Stimulated activated CD4-positive, alpha-beta T cell treated with anti-CD3 and anti-CD28 coated beads, TNF-alpha, amount 100 ng/mL, for 24 hours (primary cell): ENCODE measurements at places on chromosomes 11 and 22.

DNA sequence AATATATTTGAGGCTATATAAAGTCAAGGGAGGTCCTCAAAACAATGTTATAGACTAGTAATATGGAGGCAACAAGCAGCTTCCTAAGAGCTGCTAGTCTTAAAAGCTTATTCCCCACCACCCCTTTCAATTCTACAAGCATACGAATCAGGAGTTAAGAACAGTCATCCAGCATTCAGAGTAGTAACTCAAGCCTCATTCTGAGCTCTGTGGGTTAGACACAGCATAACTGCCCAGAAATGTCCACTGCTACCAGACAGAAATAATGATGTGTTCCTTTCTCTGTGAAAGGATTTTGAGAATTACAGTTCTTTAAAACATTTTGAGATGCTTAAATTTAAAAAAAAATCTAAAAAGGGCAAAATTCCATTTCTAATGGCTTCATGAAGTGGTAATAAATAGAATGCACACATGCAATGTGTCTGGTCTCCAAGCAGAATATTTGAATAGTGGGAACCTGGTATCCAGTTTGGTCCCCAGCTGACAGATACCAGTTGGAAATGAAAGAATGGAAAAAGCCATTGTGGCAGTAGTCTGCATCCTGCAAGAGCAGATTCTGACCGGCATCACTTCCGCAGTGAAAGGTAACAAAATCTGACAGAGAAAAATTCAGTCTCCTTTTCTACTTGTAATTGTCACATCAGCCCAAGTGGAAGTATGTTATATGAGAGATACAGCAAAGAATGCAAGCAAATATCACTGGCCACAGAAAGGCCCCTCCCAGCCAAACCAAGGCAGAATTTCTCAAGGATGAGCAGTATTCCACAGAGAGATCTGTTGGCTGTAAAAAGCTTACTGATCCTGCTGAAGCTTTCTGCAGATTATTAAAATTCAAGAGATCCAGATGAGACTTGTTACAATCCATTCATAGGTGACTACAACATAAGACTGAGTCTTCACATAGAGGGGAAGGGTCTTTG is 310.8 kb upstream of the PITPNB start:
- no peak for DNase-seq

- DNase-seq = no peak
Measured at GRCh38 chr11:115324581-115325432, 179.4 kb downstream of the CADM1 start.

DNA sequence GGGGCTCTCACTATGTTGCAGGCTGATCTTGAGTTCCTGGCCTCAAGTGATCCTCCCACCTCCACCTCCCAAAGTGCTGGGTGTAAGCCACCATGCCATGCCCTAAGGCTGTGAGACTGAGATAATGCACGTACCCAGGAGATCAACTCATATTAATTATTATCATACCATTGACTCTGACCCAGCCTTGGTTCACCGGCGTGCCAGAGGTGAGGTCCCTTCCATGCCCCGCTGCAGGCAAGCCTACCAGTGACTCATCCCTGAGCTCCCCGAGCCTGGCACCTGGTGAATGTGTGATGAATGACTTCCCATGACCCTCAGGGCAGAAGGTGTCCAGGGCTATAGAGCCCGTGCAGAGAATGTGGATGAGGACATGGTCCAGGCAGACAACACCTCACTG is 12.1 kb downstream of the GAL3ST1 start:
- no peak for DNase-seq

- no peak for DNase-seq
Measured at GRCh38 chr11:44621784-44622183, 56.3 kb downstream of the CD82 start.

DNA sequence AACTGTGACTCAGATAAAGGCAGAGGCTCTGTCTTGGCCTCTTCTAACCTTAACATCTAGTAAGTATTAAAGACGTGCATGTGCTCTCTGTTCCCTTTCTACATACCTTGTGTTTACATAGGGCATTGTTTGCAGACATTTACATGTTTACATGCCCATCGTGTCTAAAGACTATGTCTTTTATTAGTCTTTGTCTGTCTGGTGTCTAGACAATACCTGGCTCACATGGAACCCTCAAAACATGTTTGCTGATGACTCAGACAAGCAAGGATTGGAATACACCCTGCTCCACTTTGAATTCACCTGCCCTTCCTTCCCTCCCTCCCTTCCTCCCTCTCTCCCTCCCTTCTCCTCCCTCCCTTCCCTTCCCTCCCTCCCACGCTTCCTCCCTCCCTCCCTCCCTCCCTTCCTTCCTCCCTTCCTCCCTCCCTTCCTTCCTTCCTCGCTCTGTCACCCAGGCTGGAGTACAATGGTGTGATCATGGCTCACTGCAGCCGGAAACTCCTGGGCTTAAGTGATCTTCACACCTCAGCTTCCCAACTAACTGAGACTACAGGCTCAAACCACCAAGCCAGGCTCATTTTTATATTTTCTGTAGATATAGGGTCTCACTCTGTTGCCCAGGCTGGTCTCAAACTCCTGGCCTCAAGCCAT is 23.7 kb upstream of the SORL1-AS1 start:
- DNase-seq = no peak

- no peak for DNase-seq
Measured at GRCh38 chr11:19701421-19701820, 11.2 kb upstream of the NAV2 start.

- no peak for DNase-seq
Measured at GRCh38 chr22:37232140-37232998, 11.7 kb downstream of the RAC2 start.

GRCh38 chr22:19275513-19275912 is 16.0 kb downstream of the CLTCL1 start:
- no peak for DNase-seq

GRCh38 chr11:55914482-55914881 is at the start of gene OR5W2:
Gene OR5W2 (minus strand): TSS chr11:55914582. CDS start chr11:55914582, 0 bp downstream.
- DNase-seq = no peak

DNA sequence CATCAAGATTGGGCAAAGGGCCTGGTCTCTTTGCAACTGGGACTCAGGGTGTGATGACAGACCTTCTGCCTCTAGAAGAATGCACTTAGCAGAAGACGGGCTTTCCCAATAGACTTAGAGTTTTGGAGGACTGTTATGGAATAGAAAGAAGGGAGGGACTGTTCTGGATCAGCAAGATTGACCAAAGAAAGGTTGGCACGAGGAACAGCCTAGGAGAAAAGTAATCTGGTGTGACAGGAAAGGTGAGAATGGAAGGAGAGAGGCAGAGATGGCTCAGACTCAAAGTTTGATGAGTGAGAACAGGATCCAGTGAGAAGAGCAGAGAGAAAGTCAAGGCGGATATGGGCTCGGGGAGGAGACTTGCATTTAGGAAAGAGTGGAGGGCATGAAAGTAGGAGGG is 23.0 kb upstream of the TMEM45B start:
- DNase-seq = no peak

DNA sequence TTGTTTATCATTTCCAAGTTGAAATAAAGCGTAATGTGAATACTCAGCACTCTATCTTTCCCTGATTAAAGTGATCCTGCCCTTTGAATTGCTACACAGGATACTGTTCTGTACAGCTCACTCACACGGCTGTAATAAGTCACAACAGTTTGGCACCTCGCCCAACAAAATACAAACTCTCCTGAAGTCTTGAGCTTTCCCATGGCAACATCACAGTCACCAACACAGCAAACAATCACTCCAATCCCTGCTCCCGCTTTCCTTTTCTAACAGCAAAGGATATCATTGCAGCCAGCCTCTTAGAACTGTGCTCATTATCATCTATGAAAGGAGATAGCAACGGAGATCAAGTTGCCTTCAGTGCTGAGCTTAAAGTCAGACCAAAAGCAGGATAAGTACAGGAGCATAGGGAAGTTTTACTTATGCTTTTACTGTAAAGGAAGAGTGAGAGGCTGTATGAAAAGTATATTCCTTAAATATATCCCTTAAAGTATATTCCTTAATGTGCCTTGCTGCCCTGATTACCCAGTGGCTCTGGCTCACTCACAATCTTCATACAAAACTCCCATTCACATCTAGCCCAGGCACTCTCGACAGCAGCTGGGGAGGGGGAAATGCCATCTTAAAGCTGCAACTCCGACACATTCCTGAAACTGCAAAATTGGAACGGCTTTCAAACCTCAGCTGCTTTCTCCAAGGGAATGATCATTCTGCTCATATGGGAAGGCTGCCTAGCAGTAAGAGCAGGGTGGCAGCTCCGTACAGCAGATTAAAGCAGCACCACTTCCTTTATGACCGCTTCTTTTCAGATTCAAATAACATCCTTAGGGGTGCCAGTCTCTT is 35.8 kb downstream of the MAML2 start:
- no peak for DNase-seq

DNA sequence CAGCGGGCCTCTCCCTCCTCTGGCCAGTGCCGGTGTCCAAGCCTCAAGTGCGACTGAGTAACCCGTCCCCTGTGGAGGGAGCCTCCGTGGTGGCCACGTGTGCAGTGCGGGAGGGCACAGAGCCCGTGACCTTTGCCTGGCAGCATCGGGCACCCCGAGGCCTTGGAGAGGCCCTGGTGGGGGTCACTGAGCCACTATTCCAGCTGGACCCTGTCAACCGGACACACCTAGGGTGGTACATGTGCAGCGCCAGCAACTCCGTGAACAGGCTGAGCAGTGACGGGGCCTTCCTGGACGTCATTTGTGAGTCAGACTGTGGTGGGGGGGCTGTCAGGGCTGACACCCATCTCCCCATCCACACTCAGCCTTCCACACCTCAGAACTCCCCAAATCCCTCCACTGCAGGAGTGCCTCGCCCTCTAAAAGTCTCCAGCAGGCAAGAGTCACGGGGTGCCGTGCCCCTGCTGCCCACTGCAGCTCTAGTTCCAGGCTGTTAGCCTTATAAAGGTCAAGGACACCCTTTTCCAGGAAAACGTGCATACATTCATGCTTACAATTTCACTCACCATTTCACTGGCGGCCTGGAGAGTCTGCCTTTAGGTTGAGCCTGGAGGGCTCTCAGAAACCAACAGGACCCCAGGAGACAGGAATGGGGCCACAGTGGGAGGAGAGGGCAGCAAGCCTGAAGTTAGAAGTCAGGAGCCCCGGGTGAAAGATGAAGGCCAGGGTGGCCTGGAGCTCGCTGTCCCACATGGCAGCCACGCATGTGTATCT is 2.6 kb downstream of the VSIG10L2 start:
- no peak for DNase-seq

DNA sequence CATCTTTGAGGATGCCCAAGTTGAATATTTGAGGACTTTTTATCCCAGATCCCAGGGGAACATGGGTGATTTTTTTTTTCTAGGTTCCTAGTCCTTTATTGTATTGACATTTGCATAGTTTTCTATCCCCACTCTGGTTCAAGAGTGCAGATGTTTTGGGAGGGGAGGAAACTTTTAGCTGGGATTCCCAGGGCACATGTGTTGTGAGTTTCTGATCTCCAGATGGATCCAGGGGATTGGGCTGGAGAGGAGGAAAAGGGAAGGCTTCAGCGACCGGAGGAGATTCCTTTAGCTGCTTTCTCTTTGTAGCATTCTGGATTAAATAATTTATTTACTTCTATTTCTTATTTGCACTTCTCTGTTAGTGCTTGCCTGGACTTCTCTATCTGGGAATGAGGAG is 14.7 kb upstream of the SORL1-AS1 start:
- DNase-seq = no peak

GRCh38 chr11:122334546-122335339 is 218.7 kb upstream of the BLID start:
- DNase-seq = no peak

GRCh38 chr11:118610773-118611432 is 3.5 kb downstream of the PHLDB1 start:
- peak; percentile 71 for DNase-seq

DNA sequence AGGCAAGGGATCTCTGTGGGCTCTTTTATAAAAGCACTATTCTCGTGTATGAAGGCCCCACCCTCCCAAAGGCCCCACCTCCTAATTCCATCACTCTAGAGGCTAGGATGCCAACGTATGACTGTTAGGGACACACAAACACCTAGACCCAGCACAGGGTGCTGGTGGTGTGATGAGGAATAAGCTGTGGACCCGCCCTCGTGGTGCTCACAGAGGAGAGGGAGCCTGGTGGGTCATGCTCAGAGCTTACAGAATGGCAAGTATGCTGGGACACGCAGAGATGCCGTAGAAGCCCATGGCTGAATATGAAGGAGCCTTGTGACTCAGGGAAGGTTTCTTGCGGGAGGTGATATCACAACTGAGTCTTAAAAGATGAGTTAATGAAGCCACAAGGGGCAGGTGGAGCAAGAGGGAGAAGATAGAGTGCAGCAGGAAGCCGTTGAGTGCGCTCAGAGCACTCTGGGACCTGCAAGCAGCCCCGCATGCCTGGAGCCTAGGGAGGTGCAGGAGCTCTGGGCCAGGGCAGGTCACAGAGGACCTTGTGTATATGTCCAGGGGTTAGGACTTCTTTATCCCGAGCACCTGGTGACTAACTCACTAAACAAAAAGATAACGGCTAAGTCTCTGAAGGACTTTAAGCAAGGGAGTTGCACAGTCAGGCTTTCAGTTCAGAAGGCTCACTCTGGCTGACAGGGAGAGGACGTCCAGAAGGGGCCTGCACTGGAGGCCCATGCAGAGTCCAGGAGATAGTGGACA is 160.9 kb downstream of the TRIM29 start:
- DNase-seq = no peak

GRCh38 chr22:28969401-28970168 is 86.2 kb downstream of the ZNRF3 start:
- no peak for DNase-seq

GRCh38 chr22:38540701-38541100 is 29.3 kb downstream of the DMC1 start:
- no peak for DNase-seq
